Brain (organoid and tissue), 16 donors: ENCODE measurements at places on chromosomes 2 and 18. TPM values are rescaled to one million over a fixed set of nuclear protein-coding genes. Genes with fewer than 3 reads are reported as not detected.

Gene GKN1
- polyA plus RNA-seq: not detected

Gene PMAIP1
- 7.5 TPM for polyA plus RNA-seq

Gene SLC39A6
- polyA plus RNA-seq: 65.4 TPM

Gene LGALSL
- polyA plus RNA-seq: 2.5 TPM

Gene MC4R
- polyA plus RNA-seq: not detected

Gene SLC66A3
- 4.1 TPM for polyA plus RNA-seq

Gene PROKR1
- not detected for polyA plus RNA-seq

Gene AKAIN1
- polyA plus RNA-seq: not detected

Gene DSG1
- polyA plus RNA-seq: 0.05 TPM

Gene ABCG8
- not detected for polyA plus RNA-seq

Gene KCMF1
- polyA plus RNA-seq: 39.9 TPM

Gene MAP4K3
- 8.6 TPM for polyA plus RNA-seq

Gene REG3A
- polyA plus RNA-seq: not detected

Gene CHRND
- not detected for polyA plus RNA-seq

Gene FAM161A
- polyA plus RNA-seq: 5.3 TPM

Gene KCNE4
- polyA plus RNA-seq: 3.6 TPM

Gene NEDD4L
- 38.5 TPM for polyA plus RNA-seq

Gene ANTXR1
- 27.7 TPM for polyA plus RNA-seq

Gene TUBA4A
- 116 TPM for polyA plus RNA-seq

Gene FER1L5
- not detected for polyA plus RNA-seq

Gene CDKL4
- polyA plus RNA-seq: not detected

Gene ARHGEF4
- 47.6 TPM for polyA plus RNA-seq

Gene CFAP53
- polyA plus RNA-seq: 0.80 TPM

Gene PLGLB2
- not detected for polyA plus RNA-seq

Gene HOXD9
- polyA plus RNA-seq: 8.9 TPM

Gene PTGR3
- 30.8 TPM for polyA plus RNA-seq

Gene IHH
- not detected for polyA plus RNA-seq

Gene TCF23
- polyA plus RNA-seq: not detected

Gene AP1S3
- 0.88 TPM for polyA plus RNA-seq

Gene ZNF142
- 20.1 TPM for polyA plus RNA-seq

Gene FSHR
- not detected for polyA plus RNA-seq
